ENCODE measurements at places on chromosomes 5 and 9. TPM values are rescaled to one million over a fixed set of nuclear protein-coding genes. Genes with fewer than 3 reads are reported as not detected.

DNA sequence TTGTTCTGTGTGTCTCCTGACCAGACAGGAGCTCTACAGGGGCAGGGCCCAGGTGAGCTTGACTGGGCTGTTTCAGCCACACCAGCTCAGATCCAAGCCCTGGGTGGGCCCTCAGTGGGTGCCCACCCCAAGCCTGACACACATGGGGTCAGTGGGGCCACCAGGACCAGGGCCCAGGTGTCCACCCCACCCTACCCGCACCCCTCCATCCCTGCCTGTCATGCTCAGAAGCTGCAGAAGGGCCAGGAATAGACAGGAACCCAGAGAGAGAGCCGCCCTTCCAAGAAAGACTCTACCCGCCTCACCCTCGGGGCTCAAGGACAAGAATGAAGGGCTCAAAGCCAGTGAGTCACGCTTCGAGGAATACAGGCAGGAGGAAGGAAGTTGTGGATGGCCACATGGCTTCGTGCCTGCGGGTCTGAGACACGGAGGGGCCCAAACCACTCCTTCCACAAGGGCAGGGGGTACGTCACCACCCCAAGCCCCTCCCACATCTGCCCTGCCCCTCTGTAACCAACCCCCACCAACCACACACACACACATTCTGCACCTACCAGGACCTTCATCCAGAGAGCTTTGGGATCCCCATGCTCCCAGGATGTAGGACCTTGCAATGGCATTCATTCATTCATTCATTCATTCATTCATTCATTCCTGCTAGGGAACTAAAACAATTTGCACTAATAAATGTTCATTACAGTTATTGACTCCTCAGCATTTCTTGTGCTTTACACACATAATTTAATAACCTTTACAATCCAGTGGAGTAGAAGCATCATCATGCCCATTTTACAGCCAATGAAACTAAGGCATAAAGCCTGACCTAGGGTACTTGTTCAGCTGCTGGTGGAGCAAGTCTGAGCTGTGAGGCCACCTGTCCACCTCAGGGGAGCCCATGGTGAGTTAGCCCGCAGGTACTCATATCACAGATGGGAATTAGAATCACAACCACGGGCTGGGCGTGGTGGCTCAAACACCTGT lies 55.9 kb upstream of the STXBP1 start:
- DNase-seq, result no peak
- no peaks in the 10 kb centered on the region for H3K27me3 ChIP-seq
- no peaks in the 10 kb centered on the region for H3K36me3 ChIP-seq
- H3K27ac ChIP-seq, result no peak overlapping the region
- no peak overlapping the region for H3K4me3 ChIP-seq

GRCh38 chr9:93276973-93277372 lies 93.0 kb downstream of the WNK2 start:
- H3K4me1 ChIP-seq, result no peaks in the 10 kb centered on the region
- no peak for DNase-seq
- H3K27ac ChIP-seq, result no peak overlapping the region
- H3K27me3 ChIP-seq, result no peaks in the 10 kb centered on the region

DNA sequence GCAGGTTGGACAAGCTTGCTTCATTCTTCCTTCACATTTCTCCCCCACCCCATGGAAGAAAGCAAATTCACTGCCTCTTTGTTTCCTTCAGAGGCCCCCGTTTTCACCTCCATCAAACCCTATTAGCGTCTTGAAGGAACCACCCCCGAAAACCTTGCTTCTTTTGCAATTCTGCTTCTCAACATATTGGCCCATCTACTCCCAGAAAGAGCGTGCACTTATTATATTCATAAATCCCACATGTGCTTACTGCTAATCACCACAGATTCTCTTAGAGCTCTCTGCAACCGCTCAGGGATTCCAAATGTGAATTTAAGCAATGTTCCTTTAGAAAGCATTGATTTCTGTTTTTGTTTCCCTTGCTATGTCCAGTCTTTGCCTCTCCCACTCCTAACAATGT lies 1.1 kb downstream of the F2RL2 start:
- no peaks in the 10 kb centered on the region for H3K27me3 ChIP-seq
- no peak for DNase-seq
- H3K4me1 ChIP-seq, result no peaks in the 10 kb centered on the region
- no peak overlapping the region for H3K4me3 ChIP-seq
- no peaks in the 10 kb centered on the region for H3K36me3 ChIP-seq

DNA sequence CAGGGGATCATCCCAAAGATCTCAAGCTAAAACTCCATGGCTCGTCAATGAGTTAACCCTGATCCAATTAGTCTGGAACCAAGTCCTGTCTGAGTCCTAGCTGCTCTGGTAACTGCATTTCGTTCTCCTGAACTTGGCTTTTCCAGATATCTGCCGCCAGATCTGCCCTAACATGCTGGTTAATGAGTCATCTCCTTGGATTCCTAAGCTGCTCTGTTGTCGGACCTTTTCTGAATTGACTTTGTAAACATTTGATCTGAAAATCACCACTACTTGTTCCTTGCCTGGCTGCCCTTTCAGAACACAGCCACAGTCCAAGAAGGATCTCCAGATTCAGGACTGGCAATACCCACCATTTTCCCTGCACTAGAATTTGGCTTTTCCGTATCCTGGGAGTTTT lies 473.0 kb downstream of the ZSWIM6 start:
- no peaks in the 10 kb centered on the region for H3K36me3 ChIP-seq
- H3K27ac ChIP-seq, result no peak overlapping the region
- H3K4me1 ChIP-seq, result no peaks in the 10 kb centered on the region
- H3K4me3 ChIP-seq, result no peak overlapping the region

- H3K27ac ChIP-seq, result peak overlapping the region; percentile 67
- peaks cover 39% of the 10 kb centered on the region for H3K4me1 ChIP-seq
- no peaks in the 10 kb centered on the region for H3K27me3 ChIP-seq
- DNase-seq, result no peak
- H3K4me3 ChIP-seq, result no peak overlapping the region
- H3K36me3 ChIP-seq, result no peaks in the 10 kb centered on the region
These were observed 124.7 kb downstream of the GHR start for GRCh38 chr5:42547894-42548293.

DNA sequence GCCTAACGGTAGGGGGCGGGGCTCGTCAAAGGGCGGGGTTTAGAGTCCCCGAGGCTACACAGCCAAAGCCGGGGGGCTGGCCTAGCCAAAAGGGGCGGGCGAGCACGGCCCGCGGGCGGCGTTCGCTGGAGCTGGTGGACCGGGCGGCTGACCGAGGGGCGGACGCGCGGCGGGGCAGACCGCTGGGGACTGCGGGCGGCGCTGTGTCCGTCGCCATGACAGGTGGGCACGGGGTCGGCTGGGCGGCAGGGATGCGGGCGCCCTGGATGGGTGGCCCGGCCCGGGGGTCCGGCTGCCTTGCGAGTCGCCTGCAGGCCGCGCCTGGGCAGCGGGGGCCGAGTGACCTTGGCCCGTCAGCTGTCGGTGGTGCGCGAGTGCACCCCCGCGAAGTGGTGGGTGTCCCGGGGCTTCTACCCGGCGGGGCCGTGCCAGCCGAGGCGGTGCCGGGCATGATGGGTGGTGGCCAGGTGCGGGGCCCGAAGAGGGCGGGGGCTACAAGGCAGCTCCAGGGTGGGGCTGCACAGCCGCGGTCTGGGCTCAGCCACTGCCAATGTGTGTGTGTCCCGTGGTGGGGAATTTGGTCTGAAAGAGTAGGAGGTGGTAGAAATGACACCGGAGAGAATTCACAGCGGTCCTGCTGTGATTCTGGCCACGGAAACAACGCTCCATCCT lies at the start of gene CARD19:
CARD19 (plus strand) TSS at position 87 of the 672 bp plus-strand sequence; CDS start at position 216, 129 bp downstream.
- no peaks in the 10 kb centered on the region for H3K27me3 ChIP-seq
- H3K4me3 ChIP-seq, result peak within 1 kb of the TSS; percentile 99
- no peaks in the 10 kb centered on the region for H3K36me3 ChIP-seq
- DNase-seq, result peak; percentile 75
- H3K4me1 ChIP-seq, result peaks cover 5% of the 10 kb centered on the region
- H3K27ac ChIP-seq, result peak within 1 kb of the TSS; percentile 80

GRCh38 chr9:137670391-137671195 lies 51.8 kb downstream of the EHMT1 start:
- peak overlapping the region; percentile 37 for H3K27ac ChIP-seq
- no peaks in the 10 kb centered on the region for H3K36me3 ChIP-seq
- peak; percentile 96 for DNase-seq

The PCDHGA1 gene
- total RNA-seq, result 0.07 TPM

The DMRTA1 gene
- total RNA-seq, result 2.7 TPM

The OGN gene
- 0.43 TPM for total RNA-seq

Data from right lobe of liver (tissue), 6 donors.